CD14-positive monocyte (primary cell): ENCODE measurements at places on chromosomes 13 and 19. TPM values are rescaled to one million over a fixed set of nuclear protein-coding genes. Genes with fewer than 3 reads are reported as not detected.

DNA sequence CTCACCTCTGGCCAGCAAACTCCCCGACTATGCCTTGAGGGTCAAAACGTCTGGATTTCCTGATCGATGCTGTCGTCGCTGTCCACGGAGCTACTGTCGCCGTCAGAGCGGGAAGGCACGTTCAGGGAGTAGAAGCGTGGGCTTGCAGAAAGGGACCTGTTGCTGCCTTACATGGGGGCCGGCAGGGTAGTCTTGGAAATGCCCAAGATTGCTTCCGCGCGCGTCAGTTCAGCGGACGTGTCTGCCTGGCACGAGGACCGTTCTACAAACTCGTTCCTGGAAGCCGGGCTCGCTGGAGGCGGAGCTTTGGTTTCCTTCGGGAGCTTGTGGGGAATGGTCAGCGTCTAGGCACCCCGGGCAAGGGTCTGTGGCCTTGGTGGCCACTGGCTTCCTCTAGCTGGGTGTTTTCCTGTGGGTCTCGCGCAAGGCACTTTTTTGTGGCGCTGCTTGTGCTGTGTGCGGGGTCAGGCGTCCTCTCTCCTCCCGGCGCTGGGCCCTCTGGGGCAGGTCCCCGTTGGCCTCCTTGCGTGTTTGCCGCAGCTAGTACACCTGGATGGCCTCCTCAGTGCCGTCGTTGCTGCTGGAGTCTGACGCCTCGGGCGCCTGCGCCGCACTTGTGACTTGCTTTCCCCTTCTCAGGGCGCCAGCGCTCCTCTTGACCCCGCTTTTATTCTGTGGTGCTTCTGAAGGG, 15.4 kb downstream of the RB1 start:
- peaks cover 72% of the 10 kb centered on the region for H3K36me3 ChIP-seq
- peak overlapping the region; percentile 2 for H3K4me3 ChIP-seq
- H3K27me3 ChIP-seq, result no peaks in the 10 kb centered on the region
- H3K4me1 ChIP-seq, result peaks cover 37% of the 10 kb centered on the region
- DNase-seq, result no peak
- H3K27ac ChIP-seq, result no peak overlapping the region

DNA sequence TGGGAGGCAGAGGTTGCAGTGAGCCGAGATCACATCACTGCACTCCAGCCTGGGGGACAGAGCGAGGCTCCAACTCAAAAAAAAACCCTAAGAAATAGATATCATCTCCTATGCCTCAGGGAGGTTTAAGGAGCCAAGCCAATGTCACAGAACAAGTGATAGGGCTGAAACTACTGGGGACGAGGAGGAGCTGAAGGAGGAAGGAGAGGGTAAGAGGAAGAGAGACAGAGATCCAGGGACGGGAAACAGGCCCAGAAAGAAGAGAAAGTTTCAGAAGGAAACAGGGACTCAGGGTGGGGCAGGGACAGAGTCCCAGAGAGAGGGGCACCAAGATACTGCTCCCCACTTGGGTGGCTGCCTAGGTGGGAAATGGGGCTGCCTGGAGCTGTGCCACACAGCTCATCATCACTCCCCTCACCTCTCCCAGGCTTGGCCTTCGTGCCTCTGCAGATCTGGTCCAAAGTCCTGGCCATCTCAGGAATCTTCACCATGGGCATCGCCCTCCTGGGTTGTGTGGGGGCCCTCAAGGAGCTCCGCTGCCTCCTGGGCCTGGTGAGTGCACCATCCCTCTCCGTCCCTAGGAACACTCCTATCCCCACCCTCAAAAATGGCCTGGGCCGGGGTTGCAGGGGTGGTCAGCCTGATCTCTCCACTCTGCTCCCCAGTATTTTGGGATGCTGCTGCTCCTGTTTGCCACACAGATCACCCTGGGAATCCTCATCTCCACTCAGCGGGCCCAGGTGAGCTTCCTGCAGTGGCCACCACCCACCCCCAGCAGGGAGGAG, 1.5 kb downstream of the CD37 start:
- H3K4me1 ChIP-seq, result peaks cover 53% of the 10 kb centered on the region
- peaks cover 22% of the 10 kb centered on the region for H3K36me3 ChIP-seq
- peak overlapping the region; percentile 95 for H3K27ac ChIP-seq
- H3K4me3 ChIP-seq, result peak overlapping the region; percentile 80
- no peaks in the 10 kb centered on the region for H3K27me3 ChIP-seq

PDE4A gene
- polyA plus RNA-seq, result 5.8 TPM

INAFM1 gene
- 6.2 and 10.6 TPM in 2 replicates for polyA plus RNA-seq
